ENCODE measurements at places on chromosomes 16 and 17. TPM values are rescaled to one million over a fixed set of nuclear protein-coding genes. Genes with fewer than 3 reads are reported as not detected.

The TXNL4B gene
- total RNA-seq, result 12.0 TPM

The CCL17 gene
- total RNA-seq, result not detected

The EPN3 gene
- total RNA-seq, result 40.0 TPM

The KRT28 gene
- total RNA-seq, result not detected

The SLFN11 gene
- 19.5 TPM for total RNA-seq

The HAS3 gene
- 19.4 TPM for total RNA-seq

- no peak for DNase-seq
Measured at GRCh38 chr17:80475910-80476876, at the start of gene NPTX1. Gene NPTX1, minus strand, starts transcription at chr17:80476607. Its CDS starts 161 bp downstream, at chr17:80476446.

- DNase-seq, result no peak
Measured at GRCh38 chr16:81630635-81631031, 148.5 kb upstream of the PLCG2 start.

- peak; percentile 45 for DNase-seq
Measured at GRCh38 chr17:29722411-29723198, 99.9 kb upstream of the CORO6 start.

DNA sequence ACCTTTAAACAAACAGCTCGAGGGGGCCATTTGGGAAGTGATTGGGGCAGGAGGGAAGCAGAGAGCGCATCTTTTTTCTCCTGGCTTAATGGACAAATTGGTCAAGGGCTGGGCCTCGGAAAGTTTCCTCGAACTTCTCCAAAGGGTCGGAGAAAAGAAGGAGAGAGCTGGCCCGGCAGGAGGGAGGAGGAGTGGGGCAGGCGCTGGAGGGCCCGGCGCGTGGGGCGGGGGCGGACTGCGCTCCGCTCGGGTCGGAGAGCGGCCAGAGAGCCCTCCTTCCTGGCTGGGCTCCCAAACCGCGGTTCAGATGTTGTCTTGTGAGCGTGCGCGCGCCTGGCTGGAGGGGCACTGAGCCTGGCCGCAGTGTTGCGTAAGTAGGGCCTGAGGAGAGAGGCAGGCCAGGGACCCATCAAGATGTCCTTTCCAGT is 1.2 kb downstream of the MMP2 start:
- peak; percentile 81 for DNase-seq

GRCh38 chr16:71453036-71453435 is 9.0 kb downstream of the ZNF23 start:
- no peak for DNase-seq

GRCh38 chr16:16073891-16074881 is 124.8 kb downstream of the ABCC1 start:
- DNase-seq, result no peak

DNA sequence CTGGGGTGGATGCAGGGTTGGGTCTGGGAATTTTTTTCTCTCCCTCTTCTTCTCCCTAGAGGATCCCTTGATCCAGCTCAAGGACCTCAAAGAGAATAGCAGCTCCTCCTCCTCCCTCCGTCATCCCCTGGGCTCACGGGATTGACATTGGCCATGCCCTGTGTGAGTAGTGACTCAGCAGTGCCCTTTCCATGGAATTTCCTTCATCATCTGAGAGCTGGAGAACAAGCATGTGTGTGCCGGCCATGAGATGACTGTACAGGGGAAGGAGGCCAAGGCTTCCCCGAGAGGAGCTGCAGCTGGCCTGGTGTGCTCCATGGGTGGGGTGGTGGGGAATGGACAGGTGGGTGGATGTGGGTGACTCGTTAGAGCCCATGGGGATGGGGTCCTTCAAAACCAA is 8.9 kb upstream of the WSCD1 start:
- no peak for DNase-seq

GRCh38 chr16:67155295-67156142 is 4.2 kb downstream of the TRADD start:
- DNase-seq, result peak; percentile 81

GRCh38 chr17:79597996-79598895 is 12.6 kb downstream of the RBFOX3 start:
- no peak for DNase-seq

GRCh38 chr17:74840989-74841666 is 18.6 kb downstream of the GRIN2C start:
- DNase-seq, result peak; percentile 40

- no peak for DNase-seq
Measured at GRCh38 chr16:20910781-20911321, 10.3 kb downstream of the LYRM1 start.

GRCh38 chr16:77970371-77970770 is 52.0 kb upstream of the CLEC3A start:
- no peak for DNase-seq

GRCh38 chr16:3761375-3762106 is 44.2 kb upstream of the TRAP1 start:
- DNase-seq, result no peak

DNA sequence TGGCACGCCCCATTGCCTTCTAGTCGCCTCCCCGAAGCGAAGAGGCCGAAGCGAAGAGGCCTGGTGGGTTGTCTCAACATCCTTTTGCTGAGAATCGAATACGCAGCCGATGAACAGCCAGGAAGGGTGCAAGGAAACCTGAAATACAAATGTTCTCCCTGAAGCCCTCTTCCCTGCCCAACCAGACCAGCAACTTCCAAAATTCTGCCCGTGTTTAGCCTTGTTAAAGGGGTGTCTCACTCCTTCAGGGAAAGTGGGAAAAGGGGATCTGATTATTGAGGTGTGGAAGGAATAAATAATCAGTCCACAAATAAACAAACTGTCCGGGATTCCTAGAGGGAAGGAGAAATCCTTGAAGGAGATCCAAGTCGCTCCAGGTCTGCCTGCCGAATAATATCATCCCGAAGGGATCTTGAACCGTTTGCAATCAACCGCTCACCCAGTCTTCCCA is 1.4 kb upstream of the FOXC2 start:
- DNase-seq, result no peak

DNA sequence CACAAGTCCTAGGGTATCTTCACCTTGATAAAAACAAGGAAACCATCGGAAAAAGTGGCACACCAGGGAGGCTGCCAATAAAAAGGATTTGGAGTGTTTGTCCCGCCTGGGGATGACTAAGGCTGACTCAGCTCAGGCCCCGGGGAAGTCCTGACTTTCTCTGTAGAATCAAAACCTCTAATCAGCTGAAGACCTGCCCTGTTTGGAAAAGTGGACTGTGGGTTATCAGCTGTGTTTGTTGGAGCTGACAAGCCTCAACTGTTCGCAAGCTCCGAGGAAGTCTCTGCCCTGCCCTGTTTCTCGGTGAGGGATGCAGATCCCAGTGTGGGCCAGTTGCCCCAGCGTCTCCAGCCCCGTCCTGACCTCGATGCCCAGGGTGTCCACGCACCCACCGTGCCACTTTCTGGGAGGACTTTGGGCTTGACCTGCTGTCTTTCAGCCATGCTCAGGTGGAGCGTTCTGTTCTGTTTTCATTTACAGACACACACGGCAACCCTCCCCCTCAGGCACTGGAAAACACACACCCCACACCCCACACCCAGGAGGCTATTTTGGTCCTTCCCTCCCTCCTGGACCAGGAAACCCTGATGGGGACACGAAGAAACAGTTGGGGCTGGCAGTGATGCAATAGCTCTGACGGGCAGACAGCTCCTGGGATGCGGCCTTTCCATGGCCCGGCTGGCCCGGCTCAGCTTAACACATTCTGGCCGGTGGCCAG is 27.6 kb upstream of the PITPNA start:
- DNase-seq, result peak; percentile 63

DNA sequence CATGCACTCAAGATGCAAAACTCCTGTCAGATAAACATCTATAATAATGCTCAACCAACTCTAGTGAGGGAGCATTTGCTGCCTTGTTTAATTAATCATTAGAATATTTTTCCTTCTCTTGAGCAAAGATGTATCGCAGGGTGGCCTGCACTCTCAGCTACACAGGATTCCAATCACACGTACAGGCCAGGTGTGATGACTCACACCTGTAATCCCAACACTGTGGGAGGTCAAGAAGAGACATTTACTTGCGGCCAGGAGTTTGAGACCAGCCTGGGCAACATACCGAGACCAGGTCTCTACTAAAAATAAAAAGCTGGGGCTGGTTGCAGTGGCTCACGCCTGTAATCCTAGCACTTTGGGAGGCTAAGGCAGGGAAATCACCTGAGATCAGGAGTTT is 49.1 kb downstream of the ARHGAP17 start:
- no peak for DNase-seq

DNA sequence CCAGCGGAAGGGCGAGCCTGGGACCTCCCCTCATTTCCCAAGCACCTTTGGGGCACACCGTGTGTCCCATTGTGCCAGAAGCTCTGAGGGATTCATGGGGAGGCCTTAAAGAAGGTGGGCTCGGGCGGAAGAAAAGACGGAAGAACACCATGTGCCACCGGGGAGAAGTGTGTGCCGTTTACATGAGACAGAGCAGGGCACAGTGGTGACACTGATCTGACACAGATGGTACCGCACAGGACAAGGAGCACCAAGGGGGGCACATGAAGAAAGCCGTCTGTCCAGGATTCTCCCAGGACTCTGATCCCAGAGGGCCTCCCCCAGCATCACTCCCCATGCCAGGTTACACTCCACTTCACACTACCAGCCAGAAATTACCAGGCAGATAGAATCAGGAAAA is 128.7 kb upstream of the CHMP6 start:
- no peak for DNase-seq

DNA sequence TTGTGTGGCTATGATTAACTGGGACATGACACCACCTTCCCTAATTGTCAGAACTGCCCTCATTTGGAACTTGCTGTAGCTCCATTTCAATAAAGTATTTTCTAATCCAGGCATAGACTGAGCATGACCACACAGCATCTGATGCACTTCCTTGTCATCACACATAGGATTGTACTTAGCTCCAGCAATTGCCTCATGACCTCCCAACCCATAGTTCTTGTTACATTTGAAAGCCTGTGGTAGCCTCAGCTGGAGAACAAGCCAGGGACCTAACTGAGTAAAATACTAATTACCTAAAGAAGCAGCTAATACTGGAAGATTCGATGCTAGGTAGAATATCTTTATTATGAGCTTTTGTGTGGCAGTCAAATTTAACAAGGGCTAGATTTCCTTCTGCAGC is 187.3 kb upstream of the KIF2B start:
- no peak for DNase-seq

DNA sequence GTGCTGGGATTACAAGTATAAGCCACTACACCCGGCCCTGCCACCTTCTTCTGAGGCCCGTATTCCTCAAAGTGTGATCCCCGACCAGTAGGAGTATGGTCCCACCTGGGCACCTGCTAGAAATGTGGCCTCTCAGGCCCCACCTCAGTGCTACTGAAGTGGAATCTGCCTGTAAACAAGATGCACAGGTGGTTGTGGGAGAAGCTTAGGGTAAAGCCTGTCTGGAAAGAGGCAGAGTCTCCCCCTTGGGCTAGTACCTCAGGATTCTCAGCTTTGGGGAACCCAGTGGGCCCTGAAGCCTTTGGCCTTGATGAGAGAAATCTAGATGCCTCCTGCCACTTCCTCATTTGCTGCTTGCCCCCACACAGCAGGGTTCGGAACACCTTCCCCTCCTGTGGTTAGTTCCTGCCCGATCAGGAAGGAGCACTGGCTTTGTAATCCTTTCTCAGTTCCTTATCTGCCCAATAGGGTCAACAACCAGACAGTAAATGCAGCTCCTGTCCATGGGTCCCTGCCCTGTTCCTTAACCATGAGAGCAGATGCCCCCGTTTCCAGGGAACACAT is 25.2 kb downstream of the TK2 start:
- DNase-seq, result no peak

GRCh38 chr17:20800146-20800545 is 220.6 kb downstream of the CDRT15L2 start:
- DNase-seq, result no peak

DNA sequence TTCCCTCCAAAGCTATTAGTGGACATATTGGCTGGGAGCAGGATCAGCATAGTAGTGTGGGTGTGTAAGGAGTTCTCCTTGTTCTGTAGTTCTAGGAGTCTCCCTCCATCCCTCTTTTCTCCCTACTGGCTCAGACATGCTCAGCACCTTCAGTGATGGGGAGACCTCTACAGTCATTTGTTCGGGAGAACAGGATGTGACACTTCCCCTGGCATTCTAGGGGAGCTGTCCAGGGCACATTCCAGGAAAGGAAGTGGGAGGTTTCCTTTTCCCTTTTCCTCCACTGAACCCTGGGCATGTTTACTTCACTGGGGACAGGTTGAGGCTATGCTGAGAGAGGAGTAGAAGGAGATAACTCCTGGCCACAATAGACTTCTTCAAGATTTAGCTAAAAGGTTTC is 86.5 kb downstream of the MYH13 start:
- DNase-seq, result no peak

- no peak for DNase-seq
Measured at GRCh38 chr17:73156887-73157520, 7.8 kb upstream of the SSTR2 start.

- no peak for DNase-seq
Measured at GRCh38 chr16:27920391-27920891, 143.1 kb downstream of the GSG1L start.

- DNase-seq, result no peak
Measured at GRCh38 chr16:50103764-50104163, 38.0 kb downstream of the HEATR3 start.

GRCh38 chr16:12265108-12265507 is 288.6 kb downstream of the SNX29 start:
- no peak for DNase-seq

- DNase-seq, result no peak
Measured at GRCh38 chr16:49554681-49555080, 181.1 kb downstream of the C16orf78 start.

DNA sequence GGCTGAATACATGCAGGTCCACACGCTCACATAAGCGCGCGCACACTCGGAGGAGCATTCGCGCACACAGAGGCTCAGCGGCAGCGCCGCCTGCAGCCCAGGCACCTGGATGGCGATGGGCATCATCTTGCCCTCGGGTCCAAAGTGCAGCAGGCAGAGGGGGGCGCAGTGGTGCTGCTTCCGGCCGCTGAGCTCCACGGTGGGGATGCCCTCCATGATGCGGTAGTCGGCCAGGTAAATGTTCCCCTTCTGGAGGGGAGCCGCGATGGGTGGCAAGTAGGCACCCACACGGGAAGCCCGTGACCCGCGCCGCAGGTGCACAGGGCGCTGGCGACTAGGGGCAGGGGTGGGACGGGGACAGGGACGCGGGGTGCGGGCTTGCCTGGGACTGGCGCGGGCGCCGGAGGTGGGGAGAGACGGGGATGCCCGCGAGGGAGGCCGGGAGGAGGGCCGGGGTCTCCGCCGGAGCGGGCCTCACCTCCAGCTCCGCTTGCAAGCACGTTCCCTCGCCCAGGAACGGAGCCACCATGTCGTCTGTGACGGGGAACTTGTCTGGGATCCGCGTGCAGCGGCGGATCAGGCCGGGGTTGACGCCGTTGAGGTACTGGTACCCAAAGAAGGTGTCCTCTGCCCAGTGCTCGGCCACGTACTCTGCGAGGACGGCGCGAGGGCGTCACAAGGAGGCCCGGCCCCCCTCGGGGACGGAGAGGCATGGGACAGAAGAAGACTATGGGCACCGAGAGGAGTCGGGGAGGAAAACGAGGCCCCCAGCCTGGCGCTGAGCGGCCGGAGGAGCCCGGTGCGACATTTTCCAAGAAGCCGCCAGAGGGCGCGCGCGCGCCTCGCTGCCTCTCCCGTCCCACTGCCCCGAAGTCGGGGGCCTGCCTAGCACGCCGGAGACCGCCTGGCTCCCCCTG is 8.0 kb downstream of the ALOX12B start:
- peak; percentile 84 for DNase-seq

GRCh38 chr17:61219460-61219859 is 180.2 kb upstream of the TBX2 start:
- DNase-seq, result no peak
